ENCODE measurements at places on chromosomes 2 and 18. TPM values are rescaled to one million over a fixed set of nuclear protein-coding genes. Genes with fewer than 3 reads are reported as not detected.

ST8SIA5 gene
- total RNA-seq = 5.3 TPM

DNA sequence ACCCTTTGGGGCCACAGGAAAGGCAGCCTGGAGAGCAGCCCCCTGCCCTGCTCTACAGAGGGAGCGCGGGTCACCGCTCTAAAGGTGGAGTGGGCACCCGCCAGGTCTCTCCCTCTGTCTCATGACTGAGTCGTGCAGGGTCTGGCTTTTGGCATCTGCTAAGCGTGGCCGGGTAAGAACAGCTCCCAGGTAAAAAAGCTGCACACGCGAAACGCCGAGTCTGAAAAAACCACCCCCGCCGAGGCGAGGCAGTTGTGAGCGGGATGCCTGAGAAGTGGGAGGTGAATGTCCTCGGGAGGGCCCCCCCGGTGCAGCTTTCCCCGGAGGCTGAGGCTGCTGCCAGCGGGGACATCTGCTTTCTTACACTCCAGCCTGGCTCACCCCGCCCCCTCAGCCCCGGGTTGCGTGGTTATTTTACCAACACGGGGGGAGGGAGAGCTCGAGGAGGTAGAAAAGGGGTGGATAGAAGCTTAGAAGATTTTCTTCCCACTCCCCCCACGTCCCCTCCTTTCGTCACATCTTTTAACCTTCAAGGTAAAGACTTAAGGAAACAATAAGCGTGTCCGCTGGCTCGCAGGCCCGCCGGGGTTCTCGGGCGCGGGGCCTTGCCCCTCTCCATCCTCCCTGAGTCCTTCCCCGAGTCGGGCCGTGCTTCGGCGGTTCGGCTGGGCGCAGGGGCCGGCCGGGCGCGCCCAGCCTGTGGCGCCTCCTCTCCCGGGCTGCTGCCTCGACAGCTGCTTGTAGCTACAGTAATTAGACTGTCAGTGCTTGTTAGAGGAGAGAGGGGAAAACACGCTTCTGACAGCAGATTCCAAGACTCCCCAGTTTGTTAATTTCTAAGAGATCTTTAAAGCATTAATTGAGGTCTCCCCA lies 70.6 kb upstream of the PSMD14 start:
- peaks cover 38% of the 10 kb centered on the region for H3K27me3 ChIP-seq
- no peak overlapping the region for H3K27ac ChIP-seq
- peak overlapping the region; percentile 82 for H3K4me3 ChIP-seq
- H3K4me1 ChIP-seq = peaks cover 7% of the 10 kb centered on the region
- no peaks in the 10 kb centered on the region for H3K36me3 ChIP-seq

DNA sequence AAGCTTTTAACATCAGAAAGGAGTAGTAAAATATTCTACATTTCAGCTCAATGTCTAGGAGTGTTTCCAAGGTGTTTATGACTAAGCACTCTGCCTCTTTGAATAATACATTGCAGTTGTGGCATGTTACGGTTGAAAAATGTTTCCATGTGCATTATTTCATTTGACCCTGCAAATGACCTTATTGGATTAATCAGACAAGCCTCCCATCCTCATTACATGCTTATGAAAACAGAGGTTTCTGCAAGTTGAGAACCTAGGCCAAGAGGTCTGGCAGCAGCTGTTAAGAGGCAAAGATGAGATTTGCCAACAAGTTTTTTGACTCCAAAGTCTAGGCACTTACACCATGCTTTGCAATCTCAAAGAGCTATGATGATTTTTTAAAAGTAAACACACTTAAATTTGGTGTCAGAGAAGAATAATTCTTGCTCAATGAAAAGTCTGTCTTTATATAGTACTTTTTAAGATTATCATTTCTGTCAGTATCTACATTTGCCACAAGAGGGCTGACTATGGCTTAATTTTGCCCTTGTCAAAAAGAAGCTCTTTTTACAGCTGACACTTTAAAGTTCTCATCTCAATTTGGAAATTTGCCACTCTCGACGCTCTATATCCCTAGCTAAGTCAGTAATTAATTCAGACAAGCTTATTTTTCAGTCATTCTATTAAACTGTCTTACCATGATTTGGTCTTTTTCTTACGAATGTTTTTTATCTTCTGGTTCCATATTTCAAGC lies 260.6 kb downstream of the PAX3 start:
- peaks cover under 1% of the 10 kb centered on the region for H3K27me3 ChIP-seq
- H3K27ac ChIP-seq = no peak overlapping the region
- H3K36me3 ChIP-seq = no peaks in the 10 kb centered on the region
- no peak for DNase-seq
- H3K4me3 ChIP-seq = no peak overlapping the region
- H3K4me1 ChIP-seq = peaks cover 14% of the 10 kb centered on the region

GRCh38 chr2:98412751-98413458 lies 31.8 kb upstream of the INPP4A start:
- H3K4me3 ChIP-seq = no peak overlapping the region
- no peak overlapping the region for H3K27ac ChIP-seq
- no peak for DNase-seq

- peaks cover 8% of the 10 kb centered on the region for H3K27me3 ChIP-seq
- no peaks in the 10 kb centered on the region for H3K4me1 ChIP-seq
- no peak overlapping the region for H3K27ac ChIP-seq
- H3K4me3 ChIP-seq = no peak overlapping the region
- H3K36me3 ChIP-seq = no peaks in the 10 kb centered on the region
- no peak for DNase-seq
Observed at GRCh38 chr2:238122287-238123217, 15.9 kb upstream of the KLHL30 start.

LYG1 gene
- 3.3 TPM for total RNA-seq

CCDC141 gene
- 14.8 TPM for total RNA-seq

SCYGR3 gene
- total RNA-seq = not detected

DNA sequence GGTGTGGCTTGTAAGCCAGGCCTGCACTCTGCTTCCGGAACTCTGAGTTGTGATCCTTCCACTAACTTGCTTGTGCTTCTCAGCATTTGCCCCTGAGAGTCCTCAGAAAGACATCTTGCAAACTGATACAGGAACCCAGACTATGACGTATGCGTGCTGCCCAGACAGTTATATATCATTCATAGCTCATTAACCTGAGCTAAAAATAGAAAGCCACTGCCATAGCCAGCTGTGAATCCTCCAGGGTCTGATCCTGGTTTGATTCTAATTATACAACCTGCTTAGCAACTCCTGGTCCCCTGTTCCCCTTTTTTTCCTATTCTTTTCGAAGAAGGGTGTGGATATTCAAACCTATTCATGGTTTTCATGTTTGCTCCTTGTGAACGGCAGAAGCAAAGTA lies 63.7 kb downstream of the MARCHF4 start:
- no peak overlapping the region for H3K27ac ChIP-seq
- no peak overlapping the region for H3K4me3 ChIP-seq
- H3K36me3 ChIP-seq = no peaks in the 10 kb centered on the region

GAL3ST2 gene
- 0.51 TPM for total RNA-seq

- peaks cover 2% of the 10 kb centered on the region for H3K4me1 ChIP-seq
- H3K27me3 ChIP-seq = no peaks in the 10 kb centered on the region
- no peak overlapping the region for H3K27ac ChIP-seq
- H3K36me3 ChIP-seq = peaks cover 2% of the 10 kb centered on the region
Observed at GRCh38 chr2:136917411-136917881, 152.1 kb downstream of the THSD7B start.

LRRC30 gene
- total RNA-seq = not detected

DNA sequence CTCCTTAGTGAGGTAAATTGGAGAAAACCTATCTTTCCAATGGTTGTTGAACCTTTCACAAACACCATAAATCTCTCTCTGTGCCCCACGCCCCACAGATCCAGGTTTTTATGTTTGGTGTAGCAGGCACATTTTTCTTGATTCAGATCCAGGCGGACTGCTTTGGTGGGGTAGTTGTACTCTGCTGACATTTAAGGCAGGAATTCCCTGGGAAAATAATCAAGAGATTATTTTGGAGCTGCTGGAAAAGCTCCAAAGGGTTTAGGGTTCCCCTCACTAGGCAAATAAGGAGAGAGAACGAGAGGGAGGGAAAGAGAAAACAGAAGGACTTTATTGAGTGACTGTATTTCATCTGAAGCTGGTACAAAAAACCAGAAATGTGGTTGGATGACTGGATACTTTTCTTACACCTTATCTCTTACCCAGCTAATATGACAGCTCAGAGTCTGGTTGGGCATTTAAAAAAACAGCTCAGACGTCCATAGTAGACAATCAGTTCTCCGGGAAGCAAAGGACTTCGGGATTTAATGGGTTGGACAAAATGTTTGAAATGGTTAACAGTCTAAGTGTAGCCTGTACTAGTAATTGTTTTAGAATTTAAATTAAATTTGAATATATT lies 3.6 kb upstream of the AQP4 start:
- no peak overlapping the region for H3K27ac ChIP-seq
- H3K27me3 ChIP-seq = peaks cover 40% of the 10 kb centered on the region
- peaks cover 1% of the 10 kb centered on the region for H3K4me1 ChIP-seq
- H3K36me3 ChIP-seq = no peaks in the 10 kb centered on the region

KIF5C gene
- total RNA-seq = 26.8 TPM

- no peak for DNase-seq
- peaks cover 44% of the 10 kb centered on the region for H3K4me1 ChIP-seq
- no peaks in the 10 kb centered on the region for H3K27me3 ChIP-seq
- H3K4me3 ChIP-seq = no peak overlapping the region
Observed at GRCh38 chr2:9247177-9247576, 40.6 kb downstream of the ASAP2 start.

- H3K27me3 ChIP-seq = no peaks in the 10 kb centered on the region
- H3K36me3 ChIP-seq = no peaks in the 10 kb centered on the region
- no peak for DNase-seq
- no peaks in the 10 kb centered on the region for H3K4me1 ChIP-seq
- H3K4me3 ChIP-seq = no peak overlapping the region
Observed at GRCh38 chr18:26418225-26418624, 130.1 kb downstream of the KCTD1 start.

- no peaks in the 10 kb centered on the region for H3K36me3 ChIP-seq
- H3K27ac ChIP-seq = no peak overlapping the region
- no peak for DNase-seq
- H3K27me3 ChIP-seq = no peaks in the 10 kb centered on the region
Observed at GRCh38 chr2:37412231-37412630, 67.8 kb downstream of the QPCT start.

DNA sequence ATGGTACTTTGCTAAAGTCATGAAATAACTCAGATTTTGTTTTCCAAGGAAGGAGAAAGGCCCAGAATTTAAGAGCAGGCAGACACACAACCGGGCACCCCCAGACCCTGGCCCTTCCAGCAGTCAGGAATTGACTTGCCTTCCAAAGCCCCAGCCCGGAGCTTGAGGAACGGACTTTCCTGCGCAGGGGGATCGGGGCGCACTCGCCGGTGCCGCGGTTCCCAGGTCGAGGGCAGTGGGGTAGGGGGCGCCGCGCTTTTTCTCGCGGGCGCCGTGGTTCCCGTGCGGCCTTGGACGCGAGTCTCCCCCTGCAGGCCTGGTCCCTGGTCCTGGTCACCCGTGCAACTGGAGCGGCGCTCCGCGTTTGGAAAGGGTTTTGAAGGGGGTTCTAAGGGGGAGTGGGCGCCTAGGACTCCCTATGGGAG lies 1.2 kb downstream of the ZNF236 start:
- DNase-seq = peak; percentile 26
- peaks cover 6% of the 10 kb centered on the region for H3K36me3 ChIP-seq
- peak overlapping the region; percentile 82 for H3K4me3 ChIP-seq

FOXD4L1 gene
- total RNA-seq = 0.48 TPM

Data from progenitor cell of endocrine pancreas (in vitro differentiated cells).